ENCODE measurements at places on chromosomes 3 and 15.

DNA sequence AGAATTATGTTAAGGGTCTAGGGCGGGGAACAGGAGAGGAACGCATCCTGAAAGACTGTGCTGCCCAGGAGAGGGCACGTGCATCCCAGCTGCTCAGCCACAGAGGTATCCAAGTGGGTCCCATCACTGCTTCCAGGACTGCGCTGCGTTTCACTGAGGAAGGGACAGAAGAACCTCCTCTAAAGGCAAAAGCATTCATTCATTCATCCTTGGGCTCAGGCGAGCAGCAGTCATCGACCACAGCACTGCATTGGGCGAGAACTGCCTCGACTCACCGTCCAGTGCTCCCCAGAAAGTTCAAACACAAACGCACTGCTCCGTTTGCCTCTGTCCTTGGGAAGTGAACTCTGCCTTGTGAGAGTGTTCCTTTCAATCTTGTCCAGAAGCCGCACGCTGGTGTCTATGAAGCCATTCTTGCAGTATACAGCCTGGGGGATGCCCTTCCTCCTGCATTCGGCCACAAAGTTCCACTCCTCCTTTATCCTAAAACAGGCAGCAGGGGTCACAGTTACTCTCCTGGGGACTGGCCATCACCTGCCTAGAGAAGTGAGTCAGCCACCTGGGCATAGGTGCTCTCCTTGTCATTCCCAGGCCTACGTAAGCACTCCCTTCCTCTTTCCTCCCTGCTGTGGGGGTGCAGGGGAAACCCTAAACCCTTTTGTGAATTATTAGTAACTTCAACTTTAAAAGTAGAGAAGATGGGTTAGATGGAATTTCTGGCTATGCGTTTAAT is 21.2 kb downstream of the LRRC2 start:
- DNase-seq = no peak

GRCh38 chr3:71936681-71937080 is 151.7 kb upstream of the PROK2 start:
- DNase-seq = no peak

DNA sequence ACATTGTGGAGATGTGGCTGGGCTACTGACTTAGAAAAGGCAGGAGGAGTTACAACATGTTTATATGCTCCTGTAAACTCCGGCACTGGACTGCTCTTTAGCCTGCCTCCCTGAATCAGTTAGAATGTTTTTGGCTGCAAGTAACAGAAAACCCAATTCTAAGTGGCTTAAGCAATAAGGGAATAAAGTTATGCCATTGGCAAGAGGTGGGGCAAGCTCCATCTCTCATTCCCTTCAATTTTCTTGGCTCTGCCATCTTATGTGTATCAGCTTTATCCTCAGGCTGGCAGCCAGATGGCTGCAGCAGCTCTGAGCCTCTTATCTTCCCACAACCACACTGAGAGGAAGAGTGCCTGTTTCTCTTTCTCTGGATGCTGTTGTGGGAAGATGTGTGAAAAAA is 22.4 kb upstream of the MEIS2 start:
- DNase-seq = no peak

- no peak for DNase-seq
Observed at GRCh38 chr3:22951910-22952309, 251.2 kb upstream of the UBE2E2 start.

- DNase-seq = no peak
Observed at GRCh38 chr3:38404286-38404685, 49.4 kb upstream of the ACVR2B start.

GRCh38 chr3:4985330-4986174 is 6.3 kb downstream of the BHLHE40 start:
- no peak for DNase-seq

DNA sequence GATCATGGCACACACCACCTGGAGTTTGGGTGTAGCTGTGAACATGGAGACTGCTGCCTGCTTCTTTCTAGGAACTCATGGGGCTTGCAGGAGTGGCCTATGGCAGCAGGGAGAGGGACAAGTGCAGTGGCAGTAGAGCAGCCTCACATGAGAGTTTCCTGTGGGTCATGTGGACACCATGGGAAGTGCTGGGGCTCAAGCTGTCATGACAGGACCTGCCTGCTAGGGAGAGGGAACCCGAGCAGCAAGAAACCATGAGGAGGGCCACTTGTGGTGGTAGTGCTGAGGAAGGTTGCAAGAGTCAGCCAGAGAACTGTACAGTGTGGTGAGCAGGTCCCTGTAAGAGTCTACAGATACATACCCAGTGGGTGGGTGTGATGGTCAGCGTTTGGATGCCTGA is 73.8 kb upstream of the MRPS22 start:
- no peak for DNase-seq
